NCI-H1694 treated with DMSO at 0.1 percent for 48 hours (cell line): ENCODE measurements at places on chromosomes 2 and 18.
A peak's percentile ranks its signal among the peaks of the same experiment; 100 is the strongest.

- no peak for DNase-seq
These were observed 9.9 kb downstream of the PLEKHM3 start for GRCh38 chr2:208015475-208015874.

GRCh38 chr18:78697446-78697845, 282.2 kb upstream of the SALL3 start:
- DNase-seq = no peak

- DNase-seq = no peak
These were observed 52.6 kb downstream of the SH2D6 start for GRCh38 chr2:85470850-85471800.

GRCh38 chr2:238945433-238946150, 97.7 kb downstream of the TWIST2 start:
- no peak for DNase-seq

DNA sequence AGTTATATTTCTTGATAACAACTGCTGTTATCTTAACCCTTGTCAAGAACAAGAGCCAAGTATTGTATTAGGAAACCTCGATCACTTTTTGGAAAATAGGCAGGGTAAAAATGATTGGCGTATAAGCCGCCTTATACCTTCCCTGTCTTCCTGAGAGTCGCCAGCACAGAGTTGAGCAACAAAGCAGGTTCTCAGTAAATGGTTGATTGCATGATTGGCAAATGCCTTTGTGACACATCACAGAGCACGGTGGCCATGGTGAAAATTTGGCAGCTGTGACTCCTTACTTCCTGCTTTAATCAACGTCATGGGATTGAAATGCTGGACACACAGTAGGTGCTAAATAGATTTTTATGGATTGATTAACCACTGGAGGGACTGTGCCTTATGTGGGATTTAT, 3.9 kb upstream of the KLHL29 start:
- peak; percentile 70 for DNase-seq

- DNase-seq = no peak
These were observed 2.2 kb downstream of the TGIF1 start for GRCh38 chr18:3451989-3452749.

DNA sequence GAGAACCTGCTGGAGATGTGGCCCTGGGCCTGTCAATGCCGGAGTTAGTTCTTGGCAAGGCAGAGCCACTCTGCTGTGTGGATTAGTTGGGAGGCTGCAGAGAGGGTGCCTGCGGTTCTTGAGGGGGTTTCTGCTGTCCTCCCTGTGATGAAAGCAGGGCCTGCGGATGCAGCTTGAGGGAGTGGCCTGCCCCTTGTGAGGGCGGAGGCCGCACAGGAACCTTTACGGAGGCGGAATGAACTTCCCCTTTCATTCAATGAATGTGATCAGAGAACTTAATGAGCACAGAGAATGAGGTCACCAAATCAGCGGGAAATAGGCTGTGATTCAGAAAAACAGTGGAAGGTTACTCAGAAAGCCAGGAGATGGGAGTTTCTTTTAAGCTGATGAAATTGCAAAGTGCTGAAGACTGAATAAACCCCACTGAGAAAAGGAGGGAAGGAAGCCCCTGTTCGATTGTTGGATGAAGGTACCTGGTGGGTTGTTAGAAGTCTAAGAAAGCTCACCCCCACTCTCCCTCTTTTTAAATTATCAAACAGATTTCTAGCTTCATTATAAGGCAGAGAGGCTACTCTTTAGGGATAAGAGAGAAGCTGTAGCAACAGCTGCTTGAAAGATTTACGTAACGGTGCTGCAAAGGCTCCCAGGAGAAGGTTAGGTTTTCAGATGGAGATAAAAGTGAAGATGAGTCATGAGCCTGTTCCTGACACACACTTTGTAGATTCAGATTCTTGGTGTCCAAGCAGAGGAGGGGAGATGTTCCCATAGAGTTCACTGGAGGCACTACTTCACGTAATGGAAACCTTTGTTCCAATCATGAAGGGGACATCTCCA, 47.4 kb downstream of the VWA3B start:
- DNase-seq = no peak

DNA sequence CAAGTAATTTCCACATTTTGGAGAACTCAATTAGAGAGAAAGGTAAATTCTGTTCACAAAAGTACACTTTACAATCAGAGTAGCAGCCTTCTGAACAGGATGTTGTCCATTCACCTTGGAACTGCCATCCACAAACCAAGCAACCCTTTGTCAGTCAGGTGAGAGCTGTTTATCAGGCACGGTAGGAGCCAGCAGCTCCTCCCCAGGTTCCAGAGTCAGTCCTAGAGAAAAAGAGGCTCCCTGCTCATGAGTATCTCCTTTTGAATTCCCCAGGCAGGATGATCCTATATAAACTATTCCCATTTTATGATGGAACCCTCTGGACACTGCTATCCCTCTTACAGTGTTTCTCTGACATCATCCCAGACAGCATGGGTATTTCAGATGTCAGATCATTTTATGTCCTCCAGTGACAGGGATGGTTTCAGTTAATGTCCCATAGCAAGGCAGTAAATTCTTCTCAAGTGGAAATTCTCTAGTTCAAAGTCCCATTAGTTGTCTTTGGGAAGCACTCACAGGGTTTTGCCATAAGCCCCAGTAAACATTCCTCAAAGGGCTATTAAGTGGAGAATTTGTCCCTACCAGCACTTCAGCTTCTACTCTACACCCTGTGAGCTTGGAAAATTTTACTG, 34.5 kb upstream of the CSRNP3 start:
- no peak for DNase-seq

DNA sequence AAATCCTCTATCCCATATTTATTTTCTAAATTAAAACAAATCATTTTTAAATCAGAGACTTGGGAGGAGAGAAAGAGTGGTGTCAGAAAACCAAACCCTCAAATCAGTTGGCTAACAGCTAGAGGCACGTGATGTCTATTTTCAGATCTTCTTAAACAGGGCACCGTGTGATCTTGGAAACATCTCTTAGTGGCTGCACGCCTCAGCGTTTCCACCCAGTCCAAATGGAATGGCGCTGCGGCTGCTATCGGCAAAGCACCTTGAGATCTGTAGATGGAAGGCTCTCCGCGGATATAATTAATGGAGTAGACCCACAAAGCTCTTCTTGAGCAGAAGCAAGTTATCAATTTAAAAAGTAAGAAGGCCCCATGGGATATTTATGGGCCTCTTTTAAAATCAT, 50.0 kb downstream of the NRP2 start:
- DNase-seq = no peak

DNA sequence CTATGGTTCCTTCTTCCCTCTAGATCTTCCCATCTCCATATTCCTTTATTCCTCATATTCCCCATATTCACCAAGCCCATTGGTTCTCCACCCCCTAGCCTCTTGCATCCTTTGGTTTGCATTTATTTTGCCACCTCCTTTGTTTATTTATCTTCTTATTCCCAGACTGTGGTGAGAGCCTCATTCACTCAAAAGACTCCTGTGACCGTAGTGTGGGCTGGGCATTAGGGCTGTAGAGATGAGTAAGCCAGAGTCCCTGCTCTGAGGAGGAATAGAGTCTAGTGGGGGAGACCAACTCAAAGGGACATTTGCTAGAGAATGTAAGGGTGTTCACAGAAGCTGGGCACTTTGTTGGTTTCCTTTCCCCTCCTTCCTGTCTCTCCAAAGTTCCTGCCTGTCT, 8.3 kb downstream of the ATG16L1 start:
- DNase-seq = no peak

DNA sequence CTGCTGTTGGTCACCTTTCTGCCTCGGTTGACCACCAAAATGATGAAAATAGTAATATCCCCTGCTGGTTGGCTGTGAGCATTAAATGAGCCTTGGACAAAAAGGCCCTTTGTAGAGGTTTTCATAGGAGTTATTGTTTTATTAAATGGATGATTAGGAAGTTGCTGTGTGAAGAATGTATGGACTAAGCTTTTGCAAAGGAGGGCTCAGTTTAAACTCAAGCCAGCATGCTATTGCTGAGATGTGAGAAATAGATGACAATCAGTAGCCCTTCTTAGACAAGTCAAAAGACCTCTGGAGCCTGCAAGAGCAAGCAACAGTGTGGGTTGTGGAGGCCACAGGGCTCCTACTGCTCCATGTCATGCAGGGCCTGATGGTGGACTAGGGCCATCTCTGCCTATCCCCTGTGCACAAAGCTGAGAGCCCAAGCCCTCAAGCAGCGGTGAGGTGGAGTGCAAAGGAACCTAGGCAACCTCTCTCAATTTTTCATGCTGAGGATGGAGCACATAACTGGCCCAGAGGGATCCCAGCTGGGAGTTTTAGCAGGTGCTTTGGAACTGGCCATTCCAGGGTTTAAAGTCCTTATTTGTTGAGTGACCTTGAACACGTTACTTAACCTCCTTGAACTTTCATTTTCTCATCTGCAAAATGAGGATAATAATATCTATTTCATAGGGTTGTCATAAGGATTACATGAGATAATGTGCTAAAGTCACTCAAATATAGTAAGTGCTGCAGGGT, 37.1 kb downstream of the FOSL2 start:
- no peak for DNase-seq

- DNase-seq = no peak
These were observed 914.3 kb upstream of the SLC39A10 start for GRCh38 chr2:194742706-194743105.

DNA sequence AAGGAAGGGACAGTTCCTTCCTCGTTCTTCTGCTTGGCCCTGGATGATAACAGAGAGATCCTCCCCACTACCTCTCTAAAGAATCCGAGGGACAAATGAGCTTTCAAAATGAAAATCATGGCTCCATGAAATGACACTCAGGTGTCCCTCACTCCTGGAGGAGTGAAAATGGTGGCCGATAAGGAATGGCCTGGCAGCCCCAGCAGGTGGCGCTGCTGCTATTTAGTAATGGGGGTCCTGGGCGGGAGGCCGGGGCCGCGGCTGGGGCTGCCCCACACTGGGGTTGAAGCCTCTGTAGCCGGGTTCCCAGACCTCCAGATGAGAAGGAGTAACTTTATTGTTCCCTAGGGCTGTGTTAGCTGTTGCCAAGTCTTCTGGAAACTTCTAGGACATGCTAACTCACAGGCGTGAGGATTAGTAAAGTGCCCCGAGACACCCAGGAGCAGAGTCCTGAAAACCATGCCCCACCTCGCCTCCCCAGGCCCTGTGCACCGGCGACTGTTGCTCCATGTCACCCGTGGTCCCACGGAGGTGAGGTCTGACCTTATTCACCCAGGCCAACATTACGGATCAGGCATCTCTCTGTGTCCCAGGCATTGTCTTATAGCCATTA, 138.0 kb downstream of the CTIF start:
- no peak for DNase-seq

DNA sequence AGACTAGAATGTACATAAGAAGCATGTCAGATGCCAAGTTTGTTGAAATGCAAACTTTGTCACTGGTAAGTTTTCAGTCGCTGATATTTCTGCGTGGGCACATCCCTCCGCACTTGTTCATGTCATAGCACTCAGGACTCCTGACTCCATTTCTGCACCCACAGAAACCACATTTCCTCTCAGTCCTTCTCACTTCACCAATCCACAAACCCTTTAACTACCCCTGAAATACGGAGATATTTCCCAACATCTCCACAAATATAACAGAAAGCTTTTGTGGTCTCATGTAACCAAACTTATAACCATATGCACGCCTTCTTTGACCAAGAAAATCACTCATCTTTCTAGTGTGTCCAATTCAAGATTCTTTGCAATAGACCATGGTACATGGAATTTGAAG, 276.9 kb upstream of the ERBB4 start:
- no peak for DNase-seq

DNA sequence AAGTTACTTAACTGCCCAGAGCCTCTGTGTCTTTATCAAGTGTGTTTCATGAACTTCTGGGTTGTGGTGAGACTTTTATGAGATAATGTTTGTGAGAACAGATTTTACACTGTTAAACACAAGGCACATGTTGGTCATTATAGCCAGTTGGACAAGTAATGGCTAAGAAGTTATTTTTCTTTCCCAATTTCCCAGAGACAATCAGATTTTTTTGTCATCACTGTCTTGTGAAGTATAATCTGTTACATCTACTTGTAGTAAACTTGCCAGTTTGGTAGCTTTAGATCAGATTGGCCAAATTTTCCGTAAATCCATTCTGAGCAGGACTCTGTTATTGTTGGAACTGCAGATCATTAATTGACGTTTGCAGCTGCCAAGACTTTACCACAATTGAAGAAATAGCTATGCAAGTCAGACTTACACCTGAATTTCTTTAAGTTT, 838.8 kb downstream of the SLC4A3 start:
- no peak for DNase-seq

DNA sequence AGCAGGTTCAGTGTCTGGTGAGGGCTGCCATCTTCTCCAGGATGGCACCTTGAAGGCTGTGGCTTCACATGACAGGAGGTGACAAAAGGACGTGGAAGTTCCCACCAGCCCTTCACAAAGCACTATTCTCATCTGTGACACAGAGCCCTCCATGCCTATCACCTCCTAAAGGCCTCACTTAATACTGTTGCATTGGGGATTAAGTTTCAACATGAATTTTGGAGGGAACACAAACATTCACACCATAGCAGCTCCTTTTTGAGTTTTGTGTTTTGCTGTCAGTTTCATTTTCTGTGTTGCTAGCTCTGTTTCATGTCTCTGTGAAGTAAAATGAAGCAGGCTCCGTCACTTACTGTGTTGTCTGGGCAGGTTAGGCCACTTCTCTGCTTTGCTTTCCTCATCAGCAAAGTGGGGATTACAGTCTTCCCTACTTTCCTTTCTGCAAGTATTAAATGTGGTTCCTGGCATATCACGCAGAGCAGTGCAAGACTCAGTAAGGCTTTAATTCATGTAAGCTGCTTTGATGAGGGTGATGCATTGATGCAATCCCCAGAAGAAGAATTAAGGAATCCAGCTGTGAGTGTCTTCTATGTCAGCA, 31.6 kb downstream of the LIMS1 start:
- DNase-seq = no peak

DNA sequence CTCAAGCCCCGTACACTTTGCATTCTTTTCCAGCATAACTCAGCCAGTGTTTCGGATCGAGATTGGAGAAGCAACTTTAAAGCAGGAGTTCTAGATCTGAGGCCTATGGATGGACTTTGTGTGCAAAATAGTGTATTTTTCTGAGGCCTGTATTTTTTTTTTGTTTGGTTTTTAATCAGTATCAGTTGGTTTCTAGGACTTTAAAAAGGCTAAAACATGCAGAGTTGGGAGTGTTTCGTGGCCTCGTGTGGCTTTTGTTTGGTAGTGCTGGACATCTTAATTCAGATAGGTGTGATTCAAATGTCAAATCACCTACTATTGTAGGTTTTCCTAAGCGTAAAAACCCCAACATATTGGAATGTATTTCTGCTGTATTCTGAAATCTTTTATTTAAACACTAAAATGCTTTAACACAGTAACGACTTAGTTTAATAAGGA, 282 bp upstream of the PUS10 start:
- peak; percentile 44 for DNase-seq
